ENCODE measurements at places on chromosomes 2 and 18.

DNA sequence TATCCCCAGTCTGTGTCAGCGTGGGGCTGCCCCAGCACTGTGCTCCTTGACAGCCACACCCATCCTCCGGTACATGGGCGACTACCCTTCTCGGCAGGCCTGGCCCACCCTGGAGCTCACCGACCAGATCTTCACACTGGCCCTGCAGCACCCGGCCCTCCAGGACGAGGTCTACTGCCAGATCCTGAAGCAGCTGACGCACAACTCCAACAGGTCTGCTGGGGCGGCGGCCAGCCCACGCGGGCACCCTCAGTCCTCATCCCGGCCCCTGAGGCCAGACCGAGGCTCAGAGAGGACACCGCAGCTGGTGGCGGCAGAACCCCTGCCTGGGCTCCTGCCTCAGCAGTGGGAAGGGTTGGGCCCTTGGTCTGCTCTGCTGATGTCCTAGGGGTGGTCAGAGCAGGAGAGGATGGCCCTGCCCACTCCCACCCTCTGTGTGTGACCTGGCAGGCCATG is 14.4 kb upstream of the GPR17 start:
- DNase-seq = no peak

DNA sequence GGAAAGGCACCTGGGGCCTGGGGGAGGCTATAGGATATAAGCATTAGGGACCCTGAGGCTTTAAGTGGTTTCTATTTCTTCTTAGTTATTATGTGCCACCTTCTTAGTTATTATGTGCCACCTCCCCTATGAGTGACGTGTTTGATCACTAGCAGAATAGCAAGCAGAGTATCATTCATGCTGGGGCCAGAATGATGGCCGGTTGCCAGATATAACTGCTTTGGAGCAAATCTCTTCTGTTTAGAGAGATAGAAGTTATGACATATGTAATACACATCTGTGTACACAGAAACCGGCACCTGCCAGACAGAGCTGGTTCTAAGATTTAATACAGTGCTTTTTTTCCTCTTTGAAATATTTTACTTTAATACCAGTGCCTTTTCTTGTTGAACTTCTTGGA is 29.4 kb downstream of the LIPG start:
- DNase-seq = no peak

- no peak for DNase-seq
Measured at GRCh38 chr2:86223927-86224560, 24.8 kb downstream of the MRPL35 start.

- DNase-seq = peak; percentile 23
Measured at GRCh38 chr2:235229236-235229635, 264.6 kb upstream of the AGAP1 start.

GRCh38 chr2:96764253-96764637 is 3.5 kb downstream of the CNNM4 start:
- no peak for DNase-seq

- DNase-seq = no peak
Measured at GRCh38 chr2:204492417-204492816, 52.9 kb upstream of the PARD3B start.

DNA sequence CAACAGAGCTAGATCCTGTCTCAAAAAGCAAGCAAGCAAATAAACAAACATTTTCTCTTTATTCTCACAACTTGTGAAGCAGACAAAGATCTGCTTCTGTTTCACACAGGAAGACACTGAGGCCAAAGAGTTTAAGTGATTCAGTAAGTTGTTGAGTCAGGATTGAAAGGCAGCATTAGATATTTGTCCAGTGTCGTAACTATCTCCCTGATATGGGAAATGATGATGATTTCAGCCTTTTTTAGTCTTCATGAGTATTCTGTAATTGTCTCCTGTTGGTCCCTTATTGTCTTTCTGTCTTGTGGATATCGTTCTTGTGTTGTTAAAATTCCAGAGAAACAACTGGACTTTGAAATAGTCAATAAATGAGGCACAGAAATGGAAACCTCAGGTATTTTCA is 59.6 kb downstream of the GATA6 start:
- peak; percentile 81 for DNase-seq

Data from fibroblast of mammary gland (primary cell).